ENCODE measurements at places on chromosomes 6 and 20. TPM values are rescaled to one million over a fixed set of nuclear protein-coding genes. Genes with fewer than 3 reads are reported as not detected.

GRCh38 chr6:116018976-116019375 lies 41.7 kb downstream of the FRK start:
- no peak for DNase-seq

DNA sequence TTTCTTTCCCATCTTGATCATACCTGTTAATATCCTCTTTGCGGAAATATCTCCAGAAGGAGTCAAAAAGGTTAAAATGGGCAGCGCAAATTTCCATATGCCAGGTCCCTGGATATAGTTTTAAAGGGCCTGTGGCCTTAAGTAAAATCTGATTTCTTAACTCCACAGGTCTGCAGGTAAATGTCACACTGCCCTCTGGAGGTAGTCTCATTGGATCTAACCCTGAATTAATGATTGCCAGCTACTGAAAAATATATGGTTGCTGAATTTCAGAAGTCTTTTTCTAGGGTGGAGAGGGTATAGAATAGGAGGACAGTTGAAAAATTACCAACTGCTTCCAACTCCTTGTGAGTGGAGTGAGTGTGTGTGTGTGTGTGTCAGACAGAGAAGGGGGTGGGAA lies 8.5 kb downstream of the MOXD1 start:
- no peak for DNase-seq

DNA sequence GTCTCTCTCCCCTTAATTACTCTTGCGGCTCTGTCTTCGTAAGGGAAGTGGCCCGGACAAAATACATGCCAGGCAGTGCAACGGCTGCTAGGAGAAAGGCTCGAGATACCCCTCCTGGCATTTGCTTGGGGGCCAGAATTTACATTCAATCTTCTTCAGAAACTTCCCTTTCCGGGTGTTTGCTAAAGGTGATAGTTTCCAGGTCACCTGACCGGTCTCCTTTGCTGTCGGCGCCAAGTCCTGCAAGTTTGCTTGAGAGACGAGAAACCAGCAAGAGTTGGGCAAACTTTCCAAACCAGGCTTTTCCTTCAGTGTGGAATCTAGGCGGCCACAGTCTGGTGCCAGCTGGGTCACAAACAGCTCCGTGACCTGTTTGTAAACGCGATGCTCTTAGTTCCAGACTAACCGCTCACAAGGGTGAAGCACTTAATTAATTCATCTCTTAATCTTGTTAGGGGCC lies 563 bp upstream of the SRSF3 start:
- DNase-seq = peak; percentile 64

DNA sequence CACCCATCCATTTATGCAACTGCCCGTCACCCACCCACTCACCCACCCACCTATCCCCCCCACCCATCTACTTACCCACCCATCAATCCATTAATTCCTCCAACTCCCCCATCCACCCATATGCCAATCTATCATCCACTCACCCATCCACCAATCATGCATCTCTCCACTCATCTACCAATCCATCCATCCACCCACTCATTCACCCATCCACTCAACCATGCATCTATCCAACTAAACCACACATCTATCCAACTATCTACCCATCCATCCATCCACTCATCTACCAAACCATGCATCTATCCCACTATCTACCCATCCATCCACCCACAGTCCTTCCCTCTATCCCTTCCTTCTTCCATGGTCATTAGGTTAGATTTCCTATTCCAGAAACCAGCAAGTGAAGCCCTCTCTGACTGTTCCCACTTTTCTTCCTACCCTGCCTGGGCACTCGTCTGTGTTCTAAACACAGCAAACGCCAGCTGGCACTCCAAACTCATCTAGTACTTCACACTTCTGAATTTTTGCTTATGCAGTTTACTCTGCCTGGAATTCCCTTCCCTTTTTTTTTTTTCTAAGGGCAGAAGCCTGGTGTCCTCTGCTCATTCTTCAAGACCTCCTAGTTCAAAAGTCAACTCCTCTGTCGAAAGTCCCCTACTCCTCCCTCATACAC lies 43.1 kb downstream of the ARHGAP40 start:
- DNase-seq = no peak

- peak; percentile 5 for DNase-seq
Observed at GRCh38 chr6:117317261-117317660, 51.9 kb downstream of the VGLL2 start.

DNA sequence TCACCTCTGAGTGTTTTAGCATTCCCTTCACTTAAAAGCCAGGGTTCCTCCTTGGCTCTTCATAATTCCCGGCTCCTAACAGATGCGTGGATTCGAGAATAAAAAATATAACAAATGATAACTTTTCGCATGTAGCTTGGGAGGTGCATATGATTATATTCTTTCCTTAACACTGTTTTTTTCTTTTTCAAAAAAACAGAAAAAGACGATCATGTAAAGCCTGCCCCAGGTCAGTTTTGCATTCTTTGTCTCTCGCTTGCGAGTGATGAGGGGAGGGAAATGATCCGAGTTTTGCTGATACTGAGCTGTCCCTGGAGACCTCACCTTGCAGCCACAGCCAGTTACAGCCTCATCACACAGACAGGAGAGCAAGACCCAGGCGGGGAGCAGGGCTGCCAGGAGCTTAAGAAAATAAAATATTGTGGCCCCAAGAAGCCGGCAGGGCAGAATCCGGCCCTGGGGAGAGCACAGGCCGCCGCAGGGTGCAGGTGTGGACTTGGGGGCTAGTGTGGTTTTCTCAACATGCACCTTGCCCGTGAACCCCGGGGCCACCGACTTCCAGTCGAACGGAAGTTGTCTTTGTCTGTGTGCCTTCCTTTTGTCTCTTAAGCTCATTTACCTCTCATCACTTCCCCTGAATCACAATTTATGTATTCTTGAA lies 301.8 kb downstream of the TAF4 start:
- no peak for DNase-seq

- DNase-seq = no peak
Observed at GRCh38 chr6:166561771-166562359, 24.6 kb downstream of the RAMACL start.

- DNase-seq = no peak
Observed at GRCh38 chr20:59752704-59753460, 148.5 kb downstream of the PHACTR3 start.

GRCh38 chr6:36289281-36289878 lies 19.5 kb downstream of the PNPLA1 start:
- DNase-seq = peak; percentile 8

DNA sequence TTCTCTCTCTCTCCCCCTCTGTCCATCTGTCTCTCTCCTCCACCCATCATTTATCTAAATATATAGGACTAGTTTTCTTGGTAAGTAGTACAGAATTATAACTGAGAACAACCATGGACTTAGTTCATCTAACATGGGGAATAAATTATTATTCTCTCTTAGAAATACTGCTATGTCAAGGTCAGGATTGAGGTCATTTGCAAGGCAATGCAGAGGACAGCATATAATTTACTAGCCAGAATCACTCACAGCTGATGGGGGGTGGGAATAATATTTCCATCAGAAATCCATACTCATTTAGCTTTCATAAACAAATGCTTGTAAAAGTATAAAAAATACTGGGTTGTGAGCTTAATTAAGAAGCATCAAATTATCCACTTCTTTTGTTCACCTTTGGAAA lies 553.9 kb upstream of the POU3F2 start:
- no peak for DNase-seq

- no peak for DNase-seq
Observed at GRCh38 chr6:143197377-143197776, 136.7 kb downstream of the AIG1 start.

- peak; percentile 73 for DNase-seq
Observed at GRCh38 chr6:169075211-169075914, 178.3 kb downstream of the THBS2 start.

DNA sequence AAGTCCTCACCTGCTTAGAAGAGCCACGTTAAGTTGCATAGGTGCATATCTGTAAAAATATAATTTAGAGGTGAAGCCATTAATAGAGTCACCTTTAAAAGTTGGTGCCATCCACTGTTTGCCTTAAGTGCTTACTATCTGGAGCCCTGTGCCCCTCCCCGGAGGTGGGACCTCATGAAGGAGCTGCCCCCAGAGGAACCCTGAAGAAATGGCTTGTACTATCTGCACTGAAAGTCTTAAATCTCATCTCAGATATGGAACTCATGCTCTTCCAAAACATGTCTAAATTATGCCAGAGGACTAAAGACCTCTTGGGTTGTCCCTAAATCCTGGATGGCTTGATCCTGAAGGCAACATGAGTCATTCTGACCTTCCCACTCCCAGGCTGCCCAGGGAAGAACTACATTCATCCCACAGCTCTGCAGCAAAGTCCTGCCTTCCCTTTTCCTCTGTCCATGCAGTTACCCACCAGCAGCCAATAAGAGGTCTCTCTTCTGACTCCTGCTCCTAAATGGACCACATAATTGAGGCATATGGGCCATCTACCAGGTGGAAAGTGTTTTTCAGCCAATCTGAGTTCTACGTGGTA lies 85.3 kb downstream of the ASXL1 start:
- no peak for DNase-seq

GRCh38 chr6:12595161-12595811 lies 121.3 kb upstream of the PHACTR1 start:
- DNase-seq = no peak

DNA sequence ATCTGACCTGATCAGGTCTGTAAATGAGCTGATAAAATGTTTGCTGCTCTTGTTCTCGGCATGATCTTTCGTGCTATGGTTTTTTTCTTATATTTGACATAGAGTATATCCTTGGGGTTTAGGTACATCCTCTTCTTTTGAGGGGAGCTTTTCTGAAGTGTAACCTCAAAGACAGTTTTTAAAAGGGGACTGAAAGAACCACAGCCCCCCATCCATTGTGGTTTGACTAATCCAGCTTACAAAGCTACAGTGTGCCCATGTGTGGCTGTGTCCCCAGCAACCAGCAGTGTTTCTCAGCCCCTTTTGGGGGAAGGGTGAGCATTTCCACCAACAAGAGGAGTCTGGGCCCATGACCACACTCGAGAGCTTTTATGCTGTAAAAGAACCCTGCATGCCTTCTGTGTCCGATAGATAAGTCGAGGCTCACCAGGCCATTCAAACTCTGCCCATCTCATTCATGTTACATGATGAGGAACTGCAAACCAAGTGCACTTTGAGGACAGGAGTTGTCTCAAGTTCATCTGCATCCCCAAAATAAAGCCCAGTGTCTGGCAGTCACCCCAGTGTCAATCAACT lies 266.0 kb downstream of the SLC24A3 start:
- no peak for DNase-seq

DNA sequence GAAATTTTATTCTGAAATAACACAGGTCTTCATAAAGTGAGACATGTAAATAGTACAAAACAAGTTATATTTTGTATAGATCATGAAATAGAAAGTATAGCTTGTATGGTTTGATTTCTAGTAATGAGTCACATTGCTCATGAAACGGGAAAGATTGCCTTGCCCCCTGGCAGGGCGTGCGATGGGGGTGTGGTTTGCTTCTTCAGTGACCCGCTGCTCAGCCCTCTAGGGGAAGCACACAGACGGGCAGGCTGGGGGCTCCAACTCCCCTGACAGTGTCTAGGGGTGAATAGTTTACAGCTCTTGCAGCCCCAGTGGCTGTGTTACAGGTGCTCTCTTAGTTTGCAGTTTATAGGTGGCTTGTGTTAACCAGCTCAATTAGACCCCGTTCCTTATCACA lies 170.5 kb upstream of the RGS17 start:
- no peak for DNase-seq

DNA sequence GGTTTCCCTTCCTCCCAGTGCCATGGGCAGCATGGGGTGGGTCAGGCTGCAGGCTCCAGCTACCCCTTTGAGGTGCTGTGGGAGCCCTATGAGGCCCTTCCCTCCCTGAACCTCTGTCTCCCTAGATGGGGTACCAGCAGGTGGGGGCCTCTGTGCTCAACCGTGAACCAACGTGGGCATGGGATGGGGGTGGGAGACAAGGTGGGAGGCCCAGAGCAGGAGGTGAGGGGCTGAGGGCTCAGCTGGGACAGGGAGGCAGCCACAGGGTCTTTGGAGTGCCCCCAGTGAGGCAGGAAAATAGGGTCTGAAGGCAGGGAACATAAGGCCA lies 33.3 kb downstream of the SUN5 start:
- DNase-seq = no peak

- DNase-seq = peak; percentile 39
Observed at GRCh38 chr6:80338201-80338836, 231.8 kb downstream of the BCKDHB start.

DNA sequence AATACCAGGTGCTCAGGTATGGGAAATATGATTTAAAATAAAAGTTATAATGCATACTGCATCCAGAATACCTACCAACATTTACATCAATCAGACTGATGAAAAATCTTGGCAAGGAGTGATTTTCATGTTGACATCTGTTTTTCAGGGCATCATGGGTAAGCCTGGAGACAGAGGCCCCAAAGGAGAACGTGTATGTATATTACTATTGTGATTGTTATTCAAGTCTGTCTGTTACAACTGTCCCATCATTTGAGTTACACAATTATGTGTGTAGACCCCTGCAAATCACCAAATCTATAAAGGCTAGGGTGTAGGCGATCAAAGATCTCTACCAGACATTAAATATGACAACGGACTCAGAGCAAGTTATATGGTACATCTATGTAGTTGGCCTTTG lies 118.2 kb downstream of the COL9A1 start:
- no peak for DNase-seq

DNA sequence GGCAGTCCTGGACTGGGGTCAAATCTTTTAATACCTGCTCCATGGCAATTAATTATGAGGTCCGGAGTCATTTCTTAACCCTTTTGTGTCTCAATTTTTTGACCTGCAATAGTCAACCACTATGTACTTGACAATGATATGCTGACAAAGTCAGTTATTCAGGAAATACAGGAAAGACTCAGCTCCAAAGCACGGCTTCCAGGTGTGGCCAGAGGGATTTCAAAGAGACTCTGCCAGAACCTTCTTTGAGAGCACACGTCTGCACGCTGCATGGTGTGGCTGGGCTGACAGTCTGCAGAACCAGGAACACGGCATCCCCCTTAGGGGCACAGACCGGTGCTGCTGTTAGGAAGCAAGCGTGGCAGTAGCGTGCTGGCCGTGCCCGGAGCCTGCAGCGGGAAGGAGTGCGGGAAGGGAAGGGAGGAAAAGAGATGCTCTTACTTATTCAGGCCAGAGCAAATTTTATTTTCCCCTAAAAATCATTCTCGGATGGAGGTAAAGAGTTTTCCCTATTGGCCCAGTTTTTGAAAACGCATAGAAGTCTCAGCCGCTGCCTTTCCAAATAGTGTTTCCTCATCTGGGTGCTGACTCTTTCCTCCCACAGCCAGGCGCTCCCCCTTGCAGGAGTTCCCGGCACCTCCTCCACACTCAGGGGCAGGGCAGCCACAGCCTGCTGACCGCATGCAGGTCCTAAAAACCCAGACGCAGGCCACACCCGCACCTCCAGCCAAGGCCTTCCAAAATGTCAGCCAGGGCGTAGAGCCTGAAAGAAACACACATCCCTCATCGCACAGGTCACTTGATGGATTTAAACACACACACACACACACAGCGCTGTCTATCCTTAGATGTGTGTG lies 187.4 kb upstream of the SNX9 start:
- DNase-seq = no peak

- no peak for DNase-seq
Observed at GRCh38 chr20:33919653-33920052, 74.1 kb upstream of the RALY start.

GRCh38 chr6:89013438-89013837 lies 50.0 kb upstream of the RNGTT start:
- no peak for DNase-seq

GRCh38 chr6:104630955-104631354 lies 228.8 kb downstream of the HACE1 start:
- DNase-seq = no peak

The C6orf141 gene
- polyA plus RNA-seq = 0.57 TPM

The FERMT1 gene
- polyA plus RNA-seq = 6.0 TPM

The OR2H1 gene
- not detected for polyA plus RNA-seq

The ARMC12 gene
- 0.99 TPM for polyA plus RNA-seq

The SLA2 gene
- 0.40 TPM for polyA plus RNA-seq

The BANF2 gene
- not detected for polyA plus RNA-seq

The TIAM2 gene
- polyA plus RNA-seq = 16.8 TPM

The EYA4 gene
- polyA plus RNA-seq = 16.7 TPM

The BICRAL gene
- polyA plus RNA-seq = 17.3 TPM
